ENCODE measurements at places on chromosomes 11 and 22. TPM values are rescaled to one million over a fixed set of nuclear protein-coding genes. Genes with fewer than 3 reads are reported as not detected.

KDM4E gene
- total RNA-seq, result not detected

STK33 gene
- 0.11 TPM for total RNA-seq

WNT11 gene
- total RNA-seq, result not detected

BIK gene
- 0.46 TPM for total RNA-seq

DEUP1 gene
- total RNA-seq, result not detected

SLC22A8 gene
- total RNA-seq, result not detected

RGL4 gene
- total RNA-seq, result not detected

SCARF2 gene
- total RNA-seq, result 9.1 TPM

FLRT1 gene
- total RNA-seq, result not detected

IGSF9B gene
- 0.07 TPM for total RNA-seq

FAM227A gene
- 0.46 TPM for total RNA-seq

DSCAML1 gene
- total RNA-seq, result not detected

Data from pulmonary artery endothelial cell (primary cell).